ENCODE measurements at places on chromosomes 2 and 18.

DNA sequence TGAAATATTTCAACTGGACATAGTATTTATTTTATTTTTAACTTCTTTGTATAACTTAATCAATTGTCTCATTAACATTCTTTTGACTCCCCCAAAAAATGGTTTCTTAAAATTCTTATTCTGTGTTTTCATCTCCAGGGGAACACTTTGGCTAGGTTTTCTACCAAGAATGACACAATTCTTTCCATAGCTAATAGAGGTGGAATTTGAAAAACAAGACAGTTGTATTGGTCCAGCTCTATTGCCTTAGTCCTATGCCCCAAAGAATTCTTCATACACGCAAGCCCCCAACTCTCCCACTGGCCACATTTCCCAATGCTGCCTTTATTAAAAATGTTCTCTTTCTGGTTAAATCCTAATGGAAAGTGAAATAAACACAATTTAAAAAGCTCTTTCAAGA, 104.7 kb upstream of the PKDCC start:
- DNase-seq = no peak

DNA sequence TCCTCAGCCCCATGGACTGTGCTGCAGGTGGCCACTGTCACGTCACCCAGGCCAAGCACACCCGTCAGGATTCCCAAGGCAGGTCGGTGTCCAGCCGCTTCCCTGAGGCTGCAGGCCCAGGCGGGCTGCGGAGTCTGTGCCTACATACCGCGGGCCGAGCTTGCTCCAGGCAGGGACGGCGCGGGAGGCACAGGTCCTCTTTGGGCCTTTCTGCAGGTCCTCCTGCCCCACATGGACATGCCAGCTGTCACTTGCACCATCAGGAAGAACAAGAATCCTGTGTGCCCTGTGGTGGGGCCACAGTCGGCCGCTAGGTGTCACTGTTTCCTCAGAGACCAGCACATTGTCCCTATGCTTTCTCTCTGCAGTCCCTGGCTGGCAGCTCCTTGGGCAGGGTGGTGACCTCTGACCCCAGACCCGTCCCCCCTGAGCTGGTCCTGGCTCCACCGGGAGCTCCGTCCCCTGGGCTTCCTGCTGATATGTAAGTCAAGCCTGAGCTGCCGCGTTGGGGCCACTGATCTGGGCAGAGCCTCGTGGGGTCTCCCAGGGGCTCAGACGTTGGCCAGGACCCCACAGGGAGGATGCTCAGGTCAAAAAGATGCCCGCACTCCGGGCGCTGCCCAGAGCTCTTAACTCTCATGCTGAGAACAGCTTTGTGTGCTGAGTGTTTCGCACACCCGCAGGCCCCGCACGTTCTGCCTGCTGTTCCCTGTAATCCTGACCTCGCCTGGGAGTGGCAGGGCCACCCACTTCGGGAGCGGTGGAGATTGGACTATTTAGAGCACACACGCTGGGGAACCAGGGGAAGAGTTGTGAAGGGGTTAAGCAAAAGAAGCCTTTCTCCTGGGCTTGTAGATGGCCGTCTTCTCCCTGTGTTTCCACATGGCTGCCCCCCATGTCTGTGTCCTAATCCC, 17.3 kb upstream of the AGXT start:
- DNase-seq = no peak

- no peak for DNase-seq
Observed at GRCh38 chr2:177893880-177894279, 178.7 kb downstream of the PDE11A start.

DNA sequence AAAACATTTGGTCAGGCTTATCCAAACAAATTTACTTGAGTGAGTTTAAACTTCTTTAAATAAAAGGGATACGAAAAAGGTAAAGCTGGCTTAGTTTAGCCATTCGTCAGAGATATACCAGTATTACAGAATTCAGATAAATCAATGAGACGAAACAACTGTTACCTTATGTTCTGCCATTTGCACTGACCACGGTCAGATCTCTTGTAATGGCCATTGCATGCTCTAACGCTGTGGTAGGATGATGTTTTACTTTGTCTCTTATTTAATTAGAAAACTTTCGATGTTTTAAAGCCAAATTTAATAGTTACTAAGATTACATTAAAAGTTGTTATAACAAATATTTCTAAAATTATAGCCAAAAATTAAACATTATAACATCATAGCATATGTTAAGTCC, 1.5 kb downstream of the C18orf54 start:
- DNase-seq = no peak

DNA sequence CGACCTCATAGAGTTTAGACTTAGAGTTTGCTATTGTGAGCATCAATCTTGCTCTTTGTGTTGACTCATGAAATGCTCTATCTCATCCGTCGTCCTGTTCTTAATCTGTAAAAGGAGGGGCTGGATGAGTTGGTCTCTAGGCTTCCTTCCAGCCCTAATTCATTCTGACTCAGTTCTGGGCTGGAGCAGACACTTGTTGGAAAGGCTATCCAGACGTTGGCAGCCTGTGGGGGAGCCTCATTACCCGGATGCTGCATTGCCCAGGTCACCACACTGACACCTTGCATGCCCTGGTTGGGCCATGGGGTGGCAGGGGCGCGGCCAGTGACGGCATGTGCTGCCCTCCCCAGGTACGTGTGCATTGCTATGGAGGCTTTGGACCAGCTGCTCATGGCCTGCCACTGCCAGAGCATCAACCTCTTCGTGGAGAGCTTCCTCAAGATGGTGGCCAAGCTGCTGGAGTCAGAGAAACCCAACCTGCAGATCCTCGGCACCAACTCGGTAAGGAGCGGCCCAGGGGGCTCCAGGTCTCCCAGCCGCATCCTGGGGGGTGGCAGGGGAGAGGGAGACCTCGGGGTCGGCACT, 61.5 kb downstream of the EFR3B start:
- no peak for DNase-seq

- DNase-seq = no peak
Observed at GRCh38 chr18:78859686-78860085, 119.9 kb upstream of the SALL3 start.

All from retinal pigment epithelial cell (primary cell).